Sigmoid colon (tissue), 7 donors: ENCODE measurements at places on chromosomes 5 and 9. TPM values are rescaled to one million over a fixed set of nuclear protein-coding genes. Genes with fewer than 3 reads are reported as not detected.
A peak's percentile ranks its signal among the peaks of the same experiment; 100 is the strongest.

The OGN gene
- total RNA-seq: 56.1 TPM

The ITK gene
- total RNA-seq: 1.1 TPM

The CCDC171 gene
- 3.1 TPM for total RNA-seq

The CCDC192 gene
- 0.36 TPM for total RNA-seq

The SPAG8 gene
- 2.8 TPM for total RNA-seq

The IL9 gene
- total RNA-seq: not detected

The GABRP gene
- total RNA-seq: not detected

The OLFM1 gene
- total RNA-seq: 13.3 TPM

The TMEM252 gene
- total RNA-seq: not detected

DNA sequence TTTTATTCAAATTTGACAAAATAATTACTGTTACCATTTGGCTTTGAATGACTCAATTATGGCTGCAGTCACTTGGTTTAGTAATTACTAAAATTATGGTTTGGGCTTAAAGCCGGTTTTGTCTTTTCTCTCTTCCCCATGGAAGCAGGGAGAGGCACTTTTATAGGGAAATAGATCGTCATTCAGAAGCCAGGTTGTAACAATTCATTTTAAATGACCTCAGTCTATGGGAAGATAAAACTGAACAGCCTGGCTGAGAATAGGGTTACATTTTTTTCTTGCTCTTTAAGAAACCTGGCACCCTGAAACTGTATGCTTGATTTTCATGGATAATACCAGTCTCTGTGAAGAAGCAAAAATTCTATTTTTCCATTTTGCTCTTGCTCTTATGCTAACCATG is 169.8 kb downstream of the SMC2 start:
- DNase-seq: no peak

DNA sequence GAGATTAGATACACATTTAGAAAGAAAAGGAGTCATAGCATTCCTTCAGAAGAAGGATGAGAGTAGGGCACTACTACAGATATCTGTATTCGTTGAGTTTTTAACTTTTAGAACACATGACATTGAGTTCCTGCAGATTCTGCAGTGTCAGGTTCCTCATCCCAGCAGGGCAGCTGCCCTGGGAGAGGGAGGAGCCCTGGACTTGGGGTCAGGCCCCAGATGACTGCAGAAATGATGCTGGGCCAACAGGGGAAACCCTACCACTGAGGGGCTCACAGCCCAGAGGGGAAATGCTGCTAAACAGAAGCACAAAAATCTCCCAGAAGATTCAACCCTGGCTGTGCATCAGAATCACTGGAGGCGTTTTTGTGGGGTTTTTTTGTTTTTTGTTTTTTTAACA is 68.9 kb upstream of the TAF1L start:
- DNase-seq: no peak

DNA sequence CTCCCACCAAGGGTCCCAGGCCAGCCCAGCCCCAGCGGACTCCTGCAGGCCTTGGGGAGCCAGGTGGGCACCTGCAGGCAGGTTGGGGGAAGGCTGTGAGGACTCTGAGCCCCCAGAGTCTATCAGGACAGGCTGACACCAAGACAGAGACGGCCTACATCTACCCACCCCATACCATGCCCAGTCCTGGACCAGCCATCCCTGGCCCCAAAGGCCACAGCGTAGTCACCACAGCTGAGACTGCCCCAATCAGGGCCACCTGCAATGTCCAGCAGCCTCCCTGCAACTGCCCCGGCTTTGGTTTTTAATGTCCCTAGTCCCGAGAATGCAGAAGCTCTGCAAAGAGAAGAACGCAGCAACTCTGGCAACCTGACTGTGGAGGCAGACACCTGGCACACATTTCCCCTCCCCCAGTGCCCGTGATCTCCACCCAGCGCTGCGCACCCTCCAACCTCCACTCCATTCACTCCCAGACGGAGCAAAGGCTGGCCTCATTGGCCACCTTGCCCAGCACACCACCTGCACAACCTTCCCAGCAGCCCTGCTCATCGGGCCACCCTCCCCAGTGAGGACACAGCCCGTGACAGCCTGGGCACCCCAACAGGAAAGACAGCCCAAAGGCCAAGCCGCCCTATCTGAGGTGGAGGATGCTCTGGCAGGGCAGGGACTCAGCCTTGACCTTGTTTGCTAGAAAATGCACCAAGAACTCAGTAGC is 14.9 kb downstream of the ADAMTS2 start:
- DNase-seq: peak; percentile 48

DNA sequence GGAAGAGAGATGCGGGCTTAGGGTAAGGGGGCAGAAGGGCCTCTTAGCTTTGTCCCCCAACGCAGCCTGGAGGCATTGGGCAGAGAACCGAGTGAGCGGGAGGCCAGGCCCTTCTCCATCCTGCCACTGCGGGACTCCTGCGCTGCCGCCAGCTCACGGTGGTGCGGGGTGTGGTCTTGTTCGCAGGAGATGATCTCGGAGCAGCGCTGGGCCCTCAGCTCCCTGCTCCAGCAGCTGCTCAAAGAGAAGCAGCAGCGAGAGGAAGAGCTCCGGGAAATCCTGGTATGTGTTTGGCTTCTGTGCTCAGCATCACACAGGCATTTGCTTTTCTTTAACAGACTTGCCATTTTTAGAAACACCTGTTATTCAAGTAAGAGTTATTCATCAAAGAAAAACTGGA is 41.3 kb downstream of the LRSAM1 start:
- no peak for DNase-seq

GRCh38 chr9:70491426-70492318 is 77.2 kb upstream of the KLF9 start:
- DNase-seq: no peak

- DNase-seq: no peak
These were observed 197.4 kb downstream of the SEMA5A start for GRCh38 chr5:9348401-9348996.

DNA sequence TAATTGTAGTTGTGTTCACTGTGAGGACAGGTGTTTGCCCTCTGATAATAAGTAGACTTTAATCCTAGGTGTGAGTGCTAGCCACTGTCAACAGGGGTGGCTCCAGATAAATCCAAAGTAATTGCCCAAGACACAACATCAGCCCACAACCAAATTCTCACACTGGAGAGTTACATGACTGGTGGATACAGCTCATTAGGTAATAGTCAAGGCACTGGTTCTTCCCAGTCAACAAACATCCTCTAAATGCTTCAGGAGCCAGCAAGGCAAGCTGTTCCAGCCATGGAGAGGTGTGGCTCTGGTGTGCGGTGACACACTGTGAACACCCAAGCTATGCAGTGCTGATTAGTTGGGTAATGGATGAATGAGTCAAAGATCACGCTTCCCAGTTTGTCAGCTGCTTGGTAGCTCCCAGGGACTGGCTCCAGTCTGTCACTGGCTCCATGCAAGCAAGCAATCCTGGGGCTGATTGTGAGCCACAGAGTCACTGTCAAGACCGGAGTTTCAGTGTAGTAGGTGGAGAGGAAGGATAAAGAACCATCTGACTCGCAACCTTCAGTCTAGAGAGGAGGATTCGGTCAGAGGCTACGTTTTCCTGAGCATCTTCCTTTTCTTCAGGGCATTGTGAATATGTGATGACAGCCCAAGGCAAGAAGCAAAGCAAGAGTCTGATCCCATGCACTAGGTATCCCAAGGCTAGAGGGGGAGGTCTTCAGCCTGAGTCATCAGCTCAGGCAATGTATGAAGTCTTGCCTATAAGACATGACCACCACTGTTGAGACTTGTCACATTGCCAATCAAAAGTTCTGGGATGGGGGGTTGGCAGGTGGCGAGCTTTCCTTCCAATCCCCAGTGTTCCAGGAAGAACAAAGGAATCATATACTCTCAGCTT is 63.1 kb downstream of the UGCG start:
- no peak for DNase-seq

- DNase-seq: no peak
These were observed 326.1 kb downstream of the EDIL3 start for GRCh38 chr5:84058561-84058960.

GRCh38 chr9:89464300-89464901 is 33.5 kb downstream of the SEMA4D start:
- peak; percentile 48 for DNase-seq

GRCh38 chr9:117723986-117724625 is 19.9 kb downstream of the TLR4 start:
- DNase-seq: no peak

GRCh38 chr5:150077996-150078801 is 8.2 kb downstream of the CSF1R start:
- DNase-seq: no peak

GRCh38 chr9:16828340-16829281 is 41.9 kb downstream of the BNC2 start:
- DNase-seq: peak; percentile 78

- DNase-seq: no peak
These were observed at the start of gene PCDHB2 for GRCh38 chr5:141094481-141095262. Gene PCDHB2, plus strand, starts transcription at chr5:141094615. Its CDS starts 176 bp downstream, at chr5:141094791.

- no peak for DNase-seq
These were observed 29.2 kb downstream of the CSNK1A1 start for GRCh38 chr5:149521739-149522685.

DNA sequence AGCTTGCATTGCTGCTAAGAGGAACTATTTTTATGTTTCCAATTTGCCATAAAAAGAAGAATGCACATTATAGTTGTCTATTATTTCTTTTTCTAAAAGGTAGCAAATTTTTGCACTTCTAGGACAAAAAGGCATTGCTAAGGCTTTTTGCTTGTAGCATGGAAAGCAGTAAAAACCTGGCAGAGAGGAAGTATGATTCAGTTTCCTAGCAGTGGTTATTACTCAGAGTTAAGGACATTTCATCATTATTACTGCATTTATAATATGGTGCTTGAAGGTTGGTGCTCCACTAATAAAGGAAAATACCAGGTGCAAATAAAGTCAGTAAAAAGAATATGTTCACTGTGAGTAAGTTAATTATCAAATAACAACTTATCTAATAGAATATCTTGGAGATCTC is 179.8 kb upstream of the PLPPR1 start:
- no peak for DNase-seq

DNA sequence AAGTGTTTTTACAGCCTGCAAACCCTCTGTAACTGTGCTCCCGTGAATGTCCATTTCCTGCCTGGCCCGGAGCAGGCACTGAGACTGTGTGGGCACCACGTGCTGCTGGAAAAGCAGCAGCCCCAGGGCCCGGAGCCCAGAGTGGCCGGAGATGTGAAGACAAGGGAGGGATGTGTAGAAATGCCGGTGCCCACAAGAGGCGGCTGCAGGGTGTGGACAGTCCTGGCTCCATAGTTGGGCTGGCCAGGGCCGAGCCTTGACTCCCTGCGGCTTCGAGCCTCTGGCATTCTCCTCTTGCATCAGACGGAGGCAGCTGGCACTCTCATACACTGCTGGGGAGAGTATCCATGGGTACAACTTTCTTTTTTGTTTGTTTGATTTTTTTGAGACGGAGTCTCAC is 13.2 kb upstream of the GFPT2 start:
- no peak for DNase-seq
